ENCODE measurements at places on chromosomes 3 and 15.

- no peak for DNase-seq
These were observed 108.6 kb upstream of the SMAD3 start for GRCh38 chr15:66956672-66957430.

- peak; percentile 74 for DNase-seq
These were observed 155.1 kb downstream of the IGF1R start for GRCh38 chr15:98803228-98804056.

DNA sequence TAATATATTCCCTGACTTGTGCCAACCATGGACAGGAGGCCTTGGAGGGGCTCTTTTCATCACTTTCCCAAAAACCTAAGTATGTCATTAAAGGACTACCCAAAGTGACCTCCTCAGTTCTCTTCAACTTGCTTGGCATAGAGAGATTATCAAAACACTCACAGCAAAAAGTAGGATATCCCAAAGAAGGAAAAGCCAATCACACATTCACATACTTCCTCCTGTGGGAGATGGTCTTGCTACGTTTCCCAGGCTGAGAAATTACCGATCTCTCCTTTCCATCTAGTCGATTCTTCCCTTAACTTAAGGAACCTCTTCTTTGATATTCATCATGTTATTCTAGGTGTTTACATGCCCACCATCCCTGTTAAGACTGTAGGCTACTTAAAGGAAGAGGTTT is 9.1 kb downstream of the DPPA4 start:
- no peak for DNase-seq

- DNase-seq: no peak
These were observed 110.4 kb upstream of the PLAAT1 start for GRCh38 chr3:193130576-193130975.

GRCh38 chr3:115709093-115709492 is 85.8 kb downstream of the GAP43 start:
- DNase-seq: no peak

DNA sequence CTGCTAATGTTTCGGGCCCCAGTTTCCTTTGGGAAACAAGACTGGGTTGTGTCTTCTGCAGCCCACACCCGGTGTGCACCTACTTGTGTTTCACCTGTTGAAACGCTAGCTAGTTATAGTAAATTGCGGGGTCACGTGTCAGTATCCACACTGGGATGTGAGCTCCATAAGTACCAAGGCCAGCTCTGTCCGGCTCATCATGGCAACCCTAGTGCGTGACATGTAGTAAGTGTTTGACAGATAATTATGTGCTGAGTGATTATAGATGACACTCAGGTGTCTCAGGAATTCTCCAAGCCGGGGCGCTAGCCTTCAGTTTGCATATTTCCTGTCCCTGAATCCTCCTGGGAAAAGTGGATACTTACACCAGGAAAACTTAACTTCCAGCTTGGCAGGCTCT is 12.8 kb downstream of the APOD start:
- DNase-seq: no peak

DNA sequence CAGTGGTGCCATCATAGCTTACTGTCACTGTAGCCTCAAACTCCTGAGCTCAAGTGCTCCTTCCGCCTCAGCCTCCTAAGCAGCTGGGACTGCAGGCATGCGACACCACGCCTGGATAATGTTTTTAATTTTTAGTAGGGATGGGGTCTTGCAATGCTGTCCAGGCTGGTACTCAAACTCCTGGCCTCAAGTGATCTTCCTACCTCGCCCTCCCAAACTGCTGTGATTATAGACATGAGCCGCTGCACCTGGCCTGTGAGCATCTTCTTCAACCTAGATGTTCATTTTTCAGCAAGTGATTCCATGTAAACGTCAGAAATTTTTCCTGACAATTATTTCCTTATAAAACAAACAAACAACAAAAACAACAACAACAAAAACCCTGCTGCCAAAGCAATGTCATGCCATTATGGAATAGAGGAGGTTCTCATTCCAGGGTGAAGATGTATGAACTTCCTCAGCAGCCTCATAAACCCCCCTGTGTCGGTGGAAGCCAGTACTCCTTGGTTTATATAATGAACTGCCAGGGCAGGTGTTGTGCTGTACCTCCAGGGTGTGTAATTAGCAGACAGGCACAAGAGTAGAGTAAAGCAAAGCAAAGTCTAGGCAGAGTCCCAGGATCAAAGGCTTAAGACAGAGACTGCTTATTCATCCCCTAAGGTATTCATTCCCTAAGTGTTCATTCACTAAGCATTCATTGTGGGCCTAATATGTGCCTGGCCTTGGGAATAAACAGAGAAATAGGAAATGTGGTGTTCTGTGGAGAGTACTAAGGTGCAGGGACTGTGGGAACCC is 44.6 kb downstream of the NR2C2 start:
- DNase-seq: no peak

- DNase-seq: peak; percentile 20
These were observed 204.4 kb upstream of the THBS1 start for GRCh38 chr15:39376371-39376909.

DNA sequence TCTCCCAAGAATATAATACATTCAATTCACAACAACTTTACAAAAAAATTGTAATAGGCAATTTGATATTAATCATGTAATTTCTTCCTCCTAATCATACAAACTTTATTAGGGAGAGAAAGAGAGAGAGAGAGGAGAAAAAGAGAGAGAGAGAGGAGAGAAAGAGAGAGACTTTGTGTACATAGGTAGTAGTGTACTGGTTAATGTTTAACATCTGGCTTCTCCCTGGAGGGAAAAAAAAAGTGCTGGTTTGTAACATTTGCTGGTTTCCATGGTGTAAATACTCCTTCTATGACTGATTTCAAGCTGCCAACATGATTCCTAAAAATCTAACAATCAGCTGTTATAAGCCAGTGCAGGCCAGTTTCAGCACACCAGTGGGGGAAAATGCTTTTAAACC is 98.0 kb upstream of the ARHGEF26 start:
- DNase-seq: peak; percentile 40

DNA sequence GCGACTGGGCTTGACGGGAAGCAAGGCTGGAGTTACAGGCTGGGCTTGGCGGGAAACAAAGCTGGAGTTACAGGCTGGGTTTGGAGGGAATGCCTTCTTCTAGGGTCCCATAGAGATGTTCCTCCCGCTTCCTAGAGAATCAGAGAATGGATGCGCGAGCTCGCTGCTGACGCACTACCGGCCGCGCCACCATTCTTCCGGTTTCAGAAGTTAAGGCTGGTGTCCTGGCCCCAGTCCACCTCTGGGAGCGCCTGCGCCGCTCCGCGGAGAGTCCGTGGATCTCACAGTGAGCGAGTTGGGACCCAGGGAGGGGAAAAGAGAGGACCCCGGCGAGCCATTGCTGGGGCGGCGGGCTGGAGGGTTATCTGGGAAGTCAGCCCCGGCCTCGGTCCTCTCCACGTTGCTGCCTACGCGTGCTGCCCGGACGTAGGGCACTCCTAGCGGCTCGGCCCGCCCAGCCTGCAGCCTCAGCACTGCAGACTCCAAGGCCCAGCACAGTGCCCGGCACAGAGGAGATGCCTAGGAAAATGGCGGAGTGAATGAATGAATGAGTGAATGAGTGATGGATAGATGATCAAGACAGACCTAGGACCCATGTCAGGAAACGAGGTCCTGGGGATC is at the start of gene ZNF502:
Gene ZNF502, plus strand, starts transcription at position 206 of the 621 bp plus-strand sequence. CDS start 7,602 bp downstream, outside the sequence.
- peak; percentile 89 for DNase-seq

GRCh38 chr3:64187065-64187959 is 38.0 kb downstream of the PRICKLE2 start:
- peak; percentile 97 for DNase-seq

DNA sequence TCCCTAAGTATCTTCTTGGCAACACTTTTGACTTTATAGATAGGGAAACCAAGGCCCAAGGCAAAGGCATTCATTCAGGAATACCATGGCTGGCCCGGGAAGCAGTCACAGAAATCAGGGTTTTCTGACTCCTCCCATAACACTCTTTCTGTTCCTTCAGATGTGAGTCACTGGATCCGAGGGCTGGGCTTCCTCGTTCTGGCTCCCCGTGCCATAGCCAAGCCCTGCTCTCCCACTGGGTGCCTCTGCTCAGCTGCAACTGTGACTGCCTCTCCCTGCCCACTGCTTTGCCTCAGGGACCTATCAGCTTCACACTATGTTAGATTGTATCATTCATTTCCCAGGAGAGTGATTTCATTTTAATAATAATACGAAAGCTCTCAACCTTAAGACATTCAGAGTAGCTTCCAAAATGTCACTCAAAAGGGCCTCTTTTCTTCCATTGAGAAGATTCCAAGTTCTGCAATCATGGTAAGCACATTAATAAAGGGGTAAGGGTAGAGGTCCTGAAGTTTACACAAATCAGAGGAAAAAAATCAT is 50.2 kb downstream of the GABRB3 start:
- DNase-seq: no peak

GRCh38 chr15:85151861-85152260 is 170.2 kb downstream of the PDE8A start:
- no peak for DNase-seq

DNA sequence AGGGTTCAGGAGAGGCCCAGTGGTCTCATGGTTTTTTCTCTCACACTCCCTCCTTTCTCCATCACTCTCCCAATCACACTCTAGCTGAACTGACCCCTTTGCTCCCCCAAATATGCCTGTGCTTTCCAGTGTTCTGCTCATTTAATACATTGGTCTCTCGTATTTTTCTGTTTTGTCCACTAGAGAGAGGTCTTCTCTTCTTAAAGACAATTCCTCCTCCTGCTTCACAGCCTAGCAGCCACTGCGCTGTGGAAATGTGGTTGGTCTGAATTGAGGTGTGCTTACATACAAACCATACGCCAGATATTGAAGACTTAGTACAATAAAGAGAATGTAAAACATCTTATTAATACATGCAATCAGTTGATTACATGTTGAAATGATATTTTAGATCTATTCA is 60.6 kb upstream of the XCR1 start:
- DNase-seq: peak; percentile 61

DNA sequence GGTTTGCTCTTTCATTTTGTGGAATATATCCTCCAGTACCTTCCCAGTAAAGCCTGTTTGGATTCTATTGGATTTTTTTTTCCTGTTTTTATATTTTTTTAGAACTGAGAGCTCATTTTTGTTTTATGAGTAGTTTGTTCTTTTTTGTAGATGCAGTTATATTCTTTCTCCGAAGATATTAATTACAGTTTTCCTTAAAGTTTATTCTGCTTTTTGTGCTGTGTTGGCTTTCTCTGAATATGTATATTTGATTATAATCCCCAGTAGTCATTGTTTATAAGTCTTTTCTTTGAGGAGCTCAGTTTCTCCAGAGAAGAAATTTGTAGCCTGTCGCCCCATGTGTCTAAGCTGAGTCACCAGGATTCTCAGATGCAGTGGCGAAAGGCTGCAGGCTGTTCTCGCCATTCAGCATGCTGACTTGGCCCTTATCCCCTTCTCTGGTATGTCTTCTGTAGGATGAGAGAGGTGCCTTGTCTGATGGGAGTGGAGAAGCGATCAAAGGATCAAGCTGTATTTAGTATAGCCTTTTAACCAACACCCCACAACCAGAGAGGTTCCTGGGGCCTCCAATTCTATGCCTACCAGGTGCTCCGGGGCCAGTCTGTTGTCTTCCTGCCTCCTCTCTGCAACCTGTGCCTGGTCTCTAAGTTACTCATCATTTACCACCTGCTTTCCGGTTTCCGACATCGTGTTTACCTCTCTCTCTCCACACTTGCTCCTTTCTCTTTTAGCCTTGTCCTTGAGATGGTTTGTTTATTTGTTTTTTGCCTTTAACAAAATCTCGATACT is 31.7 kb upstream of the MFSD1 start:
- DNase-seq: peak; percentile 87

DNA sequence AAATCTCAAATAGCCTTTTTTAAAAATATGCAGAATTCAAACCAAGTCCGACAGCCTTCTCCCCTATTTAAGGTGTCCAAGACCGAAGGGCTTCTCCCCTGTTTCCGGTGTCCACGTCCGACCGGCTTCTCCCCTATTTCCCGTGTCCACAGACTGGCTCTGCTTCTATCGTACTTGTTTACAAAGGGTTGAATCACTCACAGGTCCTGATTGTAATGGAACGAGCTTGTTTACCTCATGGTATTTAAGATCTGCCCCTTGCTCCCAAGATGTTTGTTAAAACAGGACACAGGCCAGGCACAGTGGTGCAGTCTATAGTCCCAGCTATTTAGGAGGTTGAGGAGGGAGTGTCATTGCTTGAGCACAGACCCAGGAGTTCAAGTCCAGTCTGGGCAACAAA is 90.4 kb upstream of the ROBO2 start:
- no peak for DNase-seq

DNA sequence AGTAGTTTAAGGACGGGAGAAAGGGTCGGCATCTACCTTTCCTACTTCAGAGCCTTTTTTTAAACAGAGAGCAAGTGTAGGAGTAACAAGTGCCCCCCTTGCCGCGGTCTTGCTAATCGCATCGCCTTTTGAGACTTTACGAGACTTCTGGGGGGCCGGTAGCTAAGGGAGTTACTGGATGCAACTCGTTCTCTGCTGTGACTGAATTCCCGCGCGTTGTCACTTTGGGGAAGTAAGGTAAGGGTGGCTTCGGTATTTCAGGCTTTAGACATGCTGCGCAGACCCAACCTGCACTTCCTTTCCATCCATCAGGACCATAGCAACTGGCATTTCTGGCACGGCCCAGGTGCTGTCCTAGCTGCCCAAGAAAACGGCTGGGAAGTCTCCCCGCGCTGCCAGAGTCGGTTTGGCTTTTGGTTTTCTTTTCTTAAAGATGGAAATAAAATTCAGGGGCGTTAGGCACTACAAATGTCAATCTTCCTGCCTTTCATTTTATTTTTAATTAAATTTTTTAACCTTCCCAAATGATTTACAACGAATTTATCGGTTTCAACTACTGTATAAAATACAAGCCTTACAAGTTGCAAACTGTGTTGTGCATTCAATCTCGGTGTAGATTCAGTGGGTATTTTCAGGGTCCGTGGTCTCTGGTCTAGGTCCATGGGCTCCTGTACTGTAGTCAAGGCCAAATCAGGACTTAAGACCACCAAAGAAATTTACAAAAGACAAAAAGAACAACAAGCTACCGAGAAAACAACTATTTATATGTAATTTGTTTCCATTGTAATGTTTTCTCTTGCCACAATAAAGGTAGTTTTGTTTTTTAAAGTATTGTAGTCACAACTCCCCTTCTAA is 3.5 kb downstream of the MECOM start:
- DNase-seq: no peak

- DNase-seq: peak; percentile 95
These were observed 157.3 kb downstream of the WNT5A start for GRCh38 chr3:55329849-55330248.

- DNase-seq: no peak
These were observed 3.3 kb upstream of the XCR1 start for GRCh38 chr3:46030626-46031025.

- no peak for DNase-seq
These were observed 140.7 kb downstream of the MINAR1 start for GRCh38 chr15:79572691-79573404.

DNA sequence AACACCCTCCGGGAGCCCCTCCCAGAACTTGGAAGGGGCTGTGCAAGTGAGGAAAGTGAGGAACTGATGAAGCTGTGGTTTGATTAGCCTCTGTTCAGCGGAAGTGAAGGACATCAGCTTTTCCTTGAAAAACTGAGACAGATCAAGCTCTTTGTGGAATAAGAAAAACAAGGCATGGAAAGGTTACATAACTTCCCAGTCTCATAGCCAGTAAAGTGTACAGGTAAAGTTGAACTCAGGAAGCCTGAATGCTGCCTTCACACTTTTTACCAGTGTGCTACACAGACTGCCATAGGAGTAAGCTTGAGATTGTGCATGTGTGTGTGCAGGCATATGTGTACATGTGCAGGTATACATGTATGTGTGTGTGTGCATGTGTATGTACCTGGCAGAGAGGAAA is 293.2 kb downstream of the FGF12 start:
- no peak for DNase-seq

Data from fibroblast of mammary gland (primary cell).